Activated naive CD4-positive, alpha-beta T cell treated with anti-CD3 and anti-CD28 coated beads for 36 hours (primary cell): ENCODE measurements at places on chromosomes 6 and 20.

DNA sequence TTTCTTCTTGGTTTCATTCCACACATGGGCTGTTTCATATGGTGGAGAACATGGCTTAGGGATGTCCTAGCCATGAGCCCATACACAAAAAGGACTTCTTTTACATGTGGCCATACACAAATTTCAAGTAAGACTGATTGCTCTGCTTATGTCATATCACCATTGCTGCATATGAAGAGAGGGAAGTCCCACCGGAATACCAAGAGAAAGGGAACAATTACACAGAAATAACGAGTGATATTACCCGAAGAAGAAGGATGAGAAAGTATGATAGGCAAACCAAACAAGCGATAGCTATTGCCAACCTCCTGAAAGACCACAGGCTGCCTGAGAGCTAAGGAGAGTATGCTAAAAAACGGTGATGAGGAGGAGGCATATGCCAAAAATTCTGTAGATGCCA lies 70.5 kb upstream of the TNFRSF21 start:
- DNase-seq, result no peak

GRCh38 chr6:27809939-27810767 lies 102.0 kb downstream of the OR2B2 start:
- DNase-seq, result peak; percentile 81

GRCh38 chr6:119602215-119603178 lies 252.9 kb upstream of the MAN1A1 start:
- DNase-seq, result no peak

GRCh38 chr6:100430962-100431361 lies 33.8 kb downstream of the SIM1 start:
- DNase-seq, result no peak
